CD4-positive, alpha-beta memory T cell (primary cell): ENCODE measurements at places on chromosomes 16 and 17.

DNA sequence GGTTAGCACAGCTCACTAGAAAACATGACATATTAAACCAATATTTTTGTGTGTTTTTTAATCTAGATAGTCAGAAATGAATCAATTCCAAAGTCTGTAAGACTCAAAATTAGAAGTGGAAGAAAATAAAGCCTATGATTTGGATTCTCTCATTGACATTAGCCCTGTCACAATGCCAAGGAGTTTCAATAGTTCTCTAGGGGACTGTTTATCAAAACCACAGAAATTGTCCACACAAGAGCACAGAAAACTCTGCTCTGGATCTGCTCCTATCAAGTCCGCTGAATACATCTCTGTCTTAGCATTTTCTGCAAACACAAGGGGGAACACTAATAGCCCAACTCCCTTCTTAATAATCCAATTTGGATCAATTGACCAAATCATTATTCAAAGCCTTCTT is 152.0 kb downstream of the HS3ST3B1 start:
- no peaks in the 10 kb centered on the region for H3K27me3 ChIP-seq
- no peaks in the 10 kb centered on the region for H3K36me3 ChIP-seq
- H3K4me1 ChIP-seq: no peaks in the 10 kb centered on the region
- no peak for DNase-seq

- H3K27ac ChIP-seq: no peak overlapping the region
- DNase-seq: no peak
- H3K27me3 ChIP-seq: no peaks in the 10 kb centered on the region
- no peak overlapping the region for H3K4me3 ChIP-seq
Observed at GRCh38 chr16:48393485-48394354, 8.5 kb upstream of the SIAH1 start.

- no peaks in the 10 kb centered on the region for H3K27me3 ChIP-seq
- no peak overlapping the region for H3K4me3 ChIP-seq
- no peak for DNase-seq
Observed at GRCh38 chr17:51662204-51663056, 402.1 kb downstream of the UTP18 start.

- no peaks in the 10 kb centered on the region for H3K27me3 ChIP-seq
- DNase-seq: no peak
- H3K27ac ChIP-seq: no peak overlapping the region
- peaks cover 26% of the 10 kb centered on the region for H3K4me1 ChIP-seq
Observed at GRCh38 chr17:59617156-59617732, 2.5 kb upstream of the CLTC start.

DNA sequence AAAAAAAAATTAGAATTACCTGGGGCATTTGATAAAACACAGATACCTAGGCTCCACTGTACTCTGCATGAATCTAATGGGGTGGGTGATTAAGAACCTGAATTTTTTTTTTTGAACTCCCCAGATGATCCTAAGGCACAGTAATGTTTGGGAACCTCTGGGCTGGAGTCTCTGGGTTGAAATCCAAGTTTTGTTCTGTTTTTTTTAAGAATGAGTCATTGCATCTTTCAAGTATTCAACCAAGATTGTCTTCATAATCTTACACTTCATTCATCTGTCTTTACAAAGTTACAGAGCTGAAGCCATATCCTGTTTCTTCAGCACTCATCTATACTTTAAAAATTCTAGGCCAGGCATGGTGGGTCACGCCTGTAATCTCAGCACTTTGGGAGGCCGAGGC is 52.6 kb downstream of the PIGL start:
- H3K27ac ChIP-seq: no peak overlapping the region
- H3K4me3 ChIP-seq: no peak overlapping the region
- H3K36me3 ChIP-seq: no peaks in the 10 kb centered on the region
- H3K27me3 ChIP-seq: no peaks in the 10 kb centered on the region

DNA sequence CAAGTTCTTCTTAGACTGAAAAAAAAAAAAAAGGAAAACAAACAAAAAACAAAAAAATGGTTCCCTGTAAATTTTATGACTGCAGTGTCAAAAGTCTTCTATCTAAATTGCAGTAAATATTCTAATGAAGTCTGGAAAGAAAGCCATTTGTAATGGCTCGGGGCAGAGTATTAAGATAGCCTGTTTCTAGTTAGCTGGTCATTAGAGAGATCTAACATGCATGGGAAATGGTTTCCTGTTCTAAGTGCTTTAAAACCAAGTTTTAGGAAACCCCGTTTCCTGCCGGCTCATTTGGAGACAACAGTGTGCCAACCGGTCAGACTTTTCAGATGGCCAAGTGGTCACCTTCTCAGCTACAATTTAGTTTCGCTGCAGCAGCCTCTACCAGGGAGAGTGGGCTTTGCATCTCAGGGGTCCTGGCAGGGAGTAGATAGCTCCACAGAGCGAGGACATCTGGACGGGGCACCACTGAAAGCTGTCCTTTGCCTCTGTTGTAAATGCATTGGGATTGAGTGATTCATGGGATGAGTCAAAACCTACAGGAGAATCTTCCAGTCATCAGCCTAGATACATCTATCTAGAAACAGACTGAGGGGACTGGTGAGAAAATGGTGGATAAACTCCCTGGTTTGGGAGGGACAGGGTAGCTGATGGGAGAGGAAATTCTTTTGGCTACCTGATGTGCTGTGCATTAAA is 473.2 kb upstream of the SALL1 start:
- H3K27ac ChIP-seq: no peak overlapping the region
- no peak overlapping the region for H3K4me3 ChIP-seq
- no peak for DNase-seq
- no peaks in the 10 kb centered on the region for H3K27me3 ChIP-seq
- no peaks in the 10 kb centered on the region for H3K36me3 ChIP-seq
